ENCODE measurements at places on chromosomes 6 and 20. TPM values are rescaled to one million over a fixed set of nuclear protein-coding genes. Genes with fewer than 3 reads are reported as not detected.

DNA sequence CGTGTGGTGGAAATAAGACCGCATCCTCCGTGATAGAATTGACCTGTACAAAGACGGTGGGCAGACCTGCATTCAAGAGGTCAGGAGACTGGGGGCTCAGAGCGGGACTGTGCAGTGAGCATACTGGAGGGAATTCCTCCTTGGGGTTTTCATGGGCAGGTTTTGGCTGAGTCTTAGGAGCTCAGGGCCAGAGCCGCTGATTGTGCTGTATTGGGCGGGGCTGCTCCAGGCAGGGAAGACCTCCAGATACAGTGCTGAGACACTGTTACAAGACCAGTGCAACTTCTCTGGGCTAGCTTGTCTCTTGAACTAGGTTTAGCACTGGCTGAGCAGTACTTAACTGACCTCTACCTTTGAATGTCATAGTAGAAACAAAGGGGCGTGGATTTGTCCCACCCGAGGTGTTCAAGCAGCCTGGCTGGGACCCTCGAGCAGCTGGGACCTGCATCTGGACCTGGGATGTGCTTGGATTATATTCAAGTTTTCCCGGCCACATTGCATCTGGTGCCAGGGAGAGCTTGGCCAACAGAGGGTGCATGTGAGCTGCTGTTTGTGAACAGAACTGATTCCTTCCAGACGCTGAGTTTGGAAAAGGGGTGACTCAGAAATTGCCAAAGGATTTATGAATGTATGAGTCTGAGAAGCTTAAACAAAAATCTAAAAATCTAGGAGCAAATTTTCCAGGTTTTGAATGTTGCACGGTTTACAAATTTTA, 33.4 kb upstream of the SLC22A1 start:
- peak; percentile 89 for DNase-seq

The UQCC2 gene
- 2.6 TPM for total RNA-seq

The FAXC gene
- not detected for total RNA-seq

GRCh38 chr6:7496266-7496875, 45.1 kb upstream of the DSP start:
- DNase-seq, result no peak

GRCh38 chr6:22221630-22222029, 75.2 kb downstream of the PRL start:
- DNase-seq, result no peak

DNA sequence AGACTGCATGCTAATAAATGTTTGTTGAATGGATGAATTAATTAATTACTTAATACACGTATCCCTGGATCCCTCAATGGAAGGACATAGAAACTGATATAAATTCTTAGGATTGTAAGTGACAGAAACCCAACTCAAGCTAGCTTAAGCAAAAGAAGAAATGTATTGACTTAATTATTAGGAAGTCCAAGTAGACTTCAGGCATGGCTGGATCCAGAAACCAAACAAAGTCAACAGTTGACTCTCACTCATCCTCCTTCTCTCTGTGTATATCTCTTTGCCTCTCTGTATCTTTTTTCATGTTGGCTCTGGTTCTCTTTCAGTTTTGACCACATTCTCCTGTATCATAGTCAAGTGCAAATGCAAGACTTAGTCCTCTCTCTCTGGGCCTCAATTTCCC, 82.0 kb upstream of the CTNNBL1 start:
- no peak for DNase-seq

GRCh38 chr20:661474-662270, 8.7 kb upstream of the SRXN1 start:
- no peak for DNase-seq

DNA sequence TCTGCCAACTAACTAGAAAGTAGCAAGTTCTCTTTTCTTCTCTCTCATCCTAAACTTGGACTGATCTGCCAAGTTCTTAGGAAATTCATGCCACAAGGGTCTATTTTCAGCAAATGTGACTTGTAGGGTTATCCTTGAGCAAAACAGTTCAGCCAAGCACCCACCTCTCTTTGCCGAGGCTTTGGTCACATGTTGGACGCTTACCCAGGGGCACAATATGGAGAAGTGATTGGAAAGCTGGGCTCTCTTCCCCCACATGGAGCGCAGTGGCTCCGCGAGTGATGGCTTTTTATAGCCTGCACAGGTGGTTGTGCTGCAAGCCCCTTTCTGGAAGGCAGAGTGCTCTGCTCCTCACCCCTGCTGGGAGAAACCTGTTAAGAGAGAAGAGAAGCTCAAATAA, 47.7 kb upstream of the FNDC1 start:
- no peak for DNase-seq

DNA sequence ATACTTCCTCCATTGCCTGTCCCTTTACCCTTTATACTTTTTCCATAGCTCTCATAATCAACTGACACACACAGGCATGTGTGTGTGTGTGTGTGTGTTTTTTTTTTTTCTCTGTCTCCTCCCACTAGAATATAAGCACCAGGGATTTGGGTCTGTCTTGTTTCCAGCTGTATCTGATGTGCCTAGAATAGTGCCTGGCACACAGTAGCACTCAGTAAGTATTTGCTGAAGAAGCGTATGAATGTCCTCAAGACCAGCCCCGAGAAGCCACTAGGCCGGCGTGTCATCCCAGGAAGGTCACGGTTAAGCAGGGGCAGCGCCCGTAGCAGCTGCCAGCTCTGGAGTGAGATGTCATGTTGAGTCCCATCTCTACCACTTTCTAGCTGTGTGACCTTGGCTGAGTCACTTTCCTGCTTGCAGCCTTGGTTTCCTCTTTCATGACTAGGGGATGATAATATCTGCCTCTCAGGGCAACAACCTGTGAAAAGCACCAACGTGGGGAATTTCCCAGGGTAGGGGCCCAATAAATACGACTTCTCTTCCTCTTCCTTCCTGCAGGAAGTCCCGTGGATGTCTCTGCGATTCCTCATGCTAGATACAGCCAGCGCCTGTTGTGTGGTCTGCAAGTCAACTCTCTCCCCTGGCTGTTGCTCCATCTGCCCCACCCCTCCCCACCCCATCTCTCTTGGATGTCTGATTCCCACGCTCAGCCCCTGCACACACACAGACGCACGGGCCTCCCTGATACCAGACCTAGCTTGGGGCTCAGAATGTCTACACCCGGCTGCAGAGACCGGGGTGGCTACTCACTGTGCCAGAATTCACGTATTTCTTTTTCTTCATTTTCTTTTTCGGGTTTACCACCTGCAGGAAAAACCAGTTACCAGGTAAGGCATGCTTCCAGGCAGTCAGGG, 58.1 kb downstream of the RAB44 start:
- DNase-seq, result no peak

The SPTLC3 gene
- 4.6 TPM for total RNA-seq
